PC-3 (cell line): ENCODE measurements at places on chromosomes 7 and 10.

DNA sequence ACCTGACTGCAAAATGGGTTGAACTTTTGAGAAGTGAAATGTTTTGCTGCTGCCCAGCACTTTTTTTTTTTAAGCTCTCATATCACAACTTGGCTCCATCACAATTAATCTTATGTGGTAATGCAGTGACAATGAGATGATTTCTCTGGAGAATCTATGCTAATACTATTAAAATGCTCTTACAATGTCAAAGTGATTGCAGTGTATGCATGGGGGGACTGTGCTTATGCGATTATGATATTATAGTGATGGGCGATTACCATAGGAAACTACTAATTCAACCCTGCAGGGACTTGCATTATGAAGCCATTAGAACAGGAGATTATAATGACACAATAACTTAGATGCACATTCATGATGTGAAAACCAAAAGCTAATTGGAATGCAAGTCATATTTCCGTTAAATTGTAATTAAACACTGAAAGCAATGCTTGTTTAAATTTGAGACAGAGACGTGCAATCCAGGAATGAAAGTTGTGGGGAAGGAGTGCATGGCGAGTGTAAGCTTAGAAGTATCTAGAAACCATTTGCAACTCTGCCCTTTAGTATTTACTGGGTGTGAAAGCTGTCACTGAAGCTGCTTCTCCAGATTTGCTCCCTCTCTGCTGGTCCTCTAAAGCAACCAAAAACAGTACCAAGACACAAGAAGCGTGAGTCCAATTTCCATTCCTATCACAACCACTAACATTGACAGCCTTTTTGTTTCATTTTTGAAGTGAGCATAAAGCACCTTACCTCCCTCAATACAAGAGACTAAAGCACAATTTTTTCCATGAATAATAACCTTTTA, 21.6 kb downstream of the PTER start:
- no peak for DNase-seq

DNA sequence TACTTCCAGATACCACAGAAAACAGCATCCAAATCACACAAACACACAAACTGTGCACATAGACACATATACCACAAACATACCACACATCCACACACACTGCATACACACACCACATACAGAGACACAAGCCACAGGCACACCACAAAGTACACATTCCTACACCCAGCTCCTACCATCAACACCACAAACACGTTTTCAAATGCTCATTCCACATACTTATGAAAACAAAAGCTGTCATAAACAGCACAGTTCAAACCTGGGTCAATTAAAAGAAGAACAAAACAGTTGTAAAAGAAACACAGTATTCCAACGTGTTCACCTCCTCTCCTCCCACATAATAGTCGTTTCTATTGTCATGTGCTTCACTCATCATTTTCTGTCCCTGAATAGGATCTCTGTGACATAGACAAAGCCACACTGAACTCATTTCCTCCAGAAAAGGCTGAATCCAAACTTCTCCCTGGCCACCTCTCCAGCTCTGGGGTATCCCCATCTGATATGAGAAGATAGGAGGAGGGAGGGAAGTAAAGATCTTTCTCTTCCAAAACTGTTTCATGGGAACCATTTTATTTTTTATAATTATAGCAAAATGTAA, 89.2 kb downstream of the CXCL12 start:
- no peak for DNase-seq

- no peak for DNase-seq
These were observed 1381.1 kb upstream of the LRRTM3 start for GRCh38 chr10:65544756-65545155.

DNA sequence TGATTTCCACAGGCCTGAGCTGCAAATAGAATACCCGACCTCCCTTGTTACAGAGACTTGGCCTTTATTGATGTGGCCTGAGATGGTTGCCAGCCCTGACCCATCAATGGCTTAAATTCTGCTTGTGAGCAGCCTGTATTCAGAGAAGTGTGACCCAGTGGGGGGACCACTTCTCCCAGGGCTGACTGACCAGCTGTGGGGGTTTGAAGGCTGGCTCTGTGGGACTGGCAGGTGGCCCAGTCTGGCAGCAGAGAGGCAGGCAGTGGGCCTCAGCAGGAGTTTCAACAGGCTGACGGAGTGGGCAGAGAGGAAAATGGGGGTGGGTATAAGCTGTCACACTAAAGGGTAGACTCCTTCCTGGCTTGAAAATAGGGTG, 12.2 kb upstream of the PPIF start:
- no peak for DNase-seq

GRCh38 chr7:95989301-95989700, 216.9 kb downstream of the DYNC1I1 start:
- no peak for DNase-seq

- no peak for DNase-seq
These were observed 54.7 kb downstream of the RBM20 start for GRCh38 chr10:110698782-110699201.

DNA sequence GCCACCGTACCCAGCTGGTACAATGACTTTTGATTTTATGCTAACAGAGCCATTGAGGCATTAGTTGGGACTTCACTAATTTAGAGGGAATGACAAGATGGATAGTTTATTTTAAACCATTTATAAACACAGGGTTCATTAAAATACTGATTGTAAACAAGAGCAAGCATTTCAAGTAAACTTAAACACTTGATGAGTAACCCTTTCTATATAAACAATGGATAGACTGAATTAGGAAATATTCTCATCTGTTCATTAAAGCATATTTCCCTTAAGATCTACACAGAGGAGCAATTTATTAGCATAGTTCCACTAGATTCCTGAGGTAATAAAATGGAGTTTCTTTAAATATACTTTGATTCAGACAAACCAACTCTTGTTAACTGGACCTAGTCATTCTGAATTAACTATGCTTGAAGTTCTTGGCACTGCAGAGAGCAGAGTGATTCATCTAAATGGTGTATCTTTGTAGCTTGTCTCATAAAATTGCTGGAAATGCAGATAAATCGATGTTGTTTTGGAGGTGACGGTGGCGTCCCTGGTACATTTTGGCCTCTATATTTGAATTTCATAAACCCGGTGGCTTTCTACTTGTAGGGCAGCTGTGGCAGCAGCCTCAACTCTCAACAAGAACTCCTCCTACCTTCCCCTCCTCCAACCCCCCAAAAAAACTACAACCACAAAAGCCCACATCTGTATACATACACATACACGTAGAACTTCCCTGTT, 15.4 kb upstream of the VDAC2 start:
- peak; percentile 98 for DNase-seq

- peak; percentile 60 for DNase-seq
These were observed 62.1 kb downstream of the SDHAF3 start for GRCh38 chr7:97179454-97180104.

GRCh38 chr10:106500041-106500924, 664.2 kb downstream of the SORCS1 start:
- DNase-seq = peak; percentile 76

DNA sequence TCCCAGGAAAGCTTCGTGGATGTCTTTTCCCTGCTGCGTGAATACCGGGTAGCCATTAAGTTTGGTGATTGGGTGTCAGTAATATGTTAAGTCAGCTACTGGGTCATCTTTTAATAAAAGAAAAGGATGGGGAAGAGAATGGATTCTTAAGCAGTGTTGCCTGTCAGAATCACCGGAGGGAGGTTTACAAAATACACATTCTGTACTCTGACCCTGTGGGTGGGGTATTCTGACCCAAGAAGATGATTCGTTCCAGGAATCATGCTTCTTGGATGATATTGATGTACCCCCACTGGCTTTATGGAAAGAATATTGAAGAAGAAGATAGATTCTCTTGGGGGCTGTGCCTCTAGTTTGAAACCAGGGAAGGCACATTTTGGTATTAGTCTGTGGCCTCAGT, 18.3 kb downstream of the SGPL1 start:
- no peak for DNase-seq

GRCh38 chr7:30249316-30249715, 35.1 kb upstream of the ZNRF2 start:
- no peak for DNase-seq

- peak; percentile 55 for DNase-seq
These were observed 66.2 kb upstream of the CCNY start for GRCh38 chr10:35270100-35270499.

- peak; percentile 87 for DNase-seq
These were observed 119.5 kb downstream of the CPED1 start for GRCh38 chr7:121107923-121108498.

GRCh38 chr7:43085992-43086391, 26.5 kb upstream of the HECW1 start:
- DNase-seq = no peak

DNA sequence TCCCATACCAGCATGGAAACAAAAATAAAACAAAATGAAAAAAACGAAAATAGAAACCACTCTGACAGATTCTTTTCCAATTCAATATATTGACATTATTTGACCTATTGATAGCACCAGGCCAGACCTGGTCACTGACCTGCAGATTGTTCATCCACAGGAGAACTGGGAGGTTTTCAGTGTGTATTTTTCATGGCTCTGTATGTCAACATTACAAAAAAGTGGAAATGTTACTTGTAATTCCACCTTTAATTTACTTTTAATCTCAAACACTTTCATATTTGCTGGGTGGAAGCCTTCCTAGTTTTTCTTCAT, 2.9 kb downstream of the HKDC1 start:
- DNase-seq = no peak

GRCh38 chr7:45130910-45131309, 19.4 kb upstream of the TBRG4 start:
- DNase-seq = no peak

- DNase-seq = peak; percentile 99
These were observed 29.5 kb upstream of the CCNY start for GRCh38 chr10:35306852-35307251.

DNA sequence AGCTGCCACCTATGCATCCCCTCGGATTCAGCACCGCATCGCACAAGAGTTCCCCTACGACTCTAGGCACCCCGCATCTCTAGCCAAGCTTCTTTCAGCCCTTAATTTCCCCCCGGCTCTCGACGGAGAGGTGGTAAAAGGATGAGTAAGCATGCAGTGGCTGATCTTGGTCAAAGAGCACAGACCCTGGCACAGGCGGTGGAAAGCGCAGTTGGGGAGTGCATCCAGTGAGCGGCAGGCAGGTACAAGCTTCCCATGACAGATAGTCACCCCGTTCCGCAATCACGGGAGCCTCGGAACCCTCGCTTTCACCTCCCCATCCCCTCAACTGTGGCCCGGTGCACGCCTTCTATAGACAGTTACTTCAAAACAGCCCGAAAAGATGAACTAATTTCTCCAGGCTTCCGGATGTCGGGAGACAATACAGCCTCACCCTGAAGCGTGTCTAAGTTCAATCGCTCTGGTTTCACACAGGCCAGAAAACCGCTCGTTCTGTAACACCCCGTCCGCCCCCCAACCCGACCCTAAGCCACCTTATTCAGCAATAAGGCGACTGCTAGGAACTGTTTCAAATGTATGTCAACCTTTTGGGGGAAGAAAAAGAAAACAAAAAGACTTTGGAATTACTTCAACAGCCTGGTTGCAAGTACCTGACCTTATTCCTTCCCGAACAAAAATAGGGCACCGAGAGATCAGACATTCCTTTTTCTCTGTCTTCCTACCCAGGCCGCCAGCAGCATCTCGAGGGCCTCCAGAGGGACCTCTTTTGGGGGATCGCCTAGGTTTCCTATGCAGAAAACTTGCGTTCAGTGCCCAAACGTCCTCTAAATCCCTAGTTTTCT, 1.4 kb downstream of the RHEB start:
- DNase-seq = peak; percentile 65

DNA sequence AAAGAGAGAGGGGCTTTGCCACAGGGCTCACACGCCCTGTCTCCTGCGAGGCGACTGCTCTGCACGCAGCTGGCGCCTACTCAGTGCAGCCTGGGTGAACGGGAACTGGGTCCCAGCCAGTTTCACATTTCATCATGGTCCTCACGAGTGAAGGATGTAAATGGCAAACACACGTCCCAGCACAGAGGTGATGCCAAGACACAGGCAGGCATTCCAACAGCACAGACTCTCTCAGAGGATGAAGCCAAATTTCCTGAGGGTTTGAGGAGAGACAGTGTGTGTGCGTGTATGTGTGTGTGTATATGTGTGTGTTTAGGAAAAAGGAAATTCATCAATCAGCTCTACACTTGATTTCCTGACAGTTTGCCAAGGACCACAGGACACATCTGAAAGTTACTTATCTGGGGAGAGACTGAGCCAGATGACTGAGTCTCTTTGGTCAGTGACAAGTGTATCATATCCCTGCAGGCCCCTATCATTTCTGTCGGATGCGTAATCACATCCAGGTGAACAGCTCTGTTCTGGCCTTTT, 53.9 kb downstream of the CHST15 start:
- DNase-seq = no peak

DNA sequence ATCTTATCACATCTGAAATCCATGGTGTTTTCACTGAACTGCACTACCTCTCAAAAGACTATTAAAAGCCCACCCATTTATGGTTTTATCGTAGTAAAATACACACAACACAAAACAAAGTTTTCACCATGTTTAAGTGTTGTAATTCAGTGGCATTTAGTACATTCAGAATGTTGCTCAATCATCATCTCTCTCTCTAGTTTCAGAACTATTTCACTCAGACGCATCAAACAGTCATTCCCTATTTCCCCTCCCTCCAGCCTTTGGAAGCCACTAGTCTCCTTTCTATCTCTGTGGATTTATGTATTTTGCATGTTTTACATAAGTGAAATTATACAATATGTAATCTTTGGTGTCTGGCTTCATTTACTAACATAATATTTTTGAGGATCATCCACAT, 332.6 kb downstream of the TNS3 start:
- DNase-seq = no peak

GRCh38 chr7:135716677-135717238, 11.2 kb downstream of the SLC13A4 start:
- peak; percentile 85 for DNase-seq

DNA sequence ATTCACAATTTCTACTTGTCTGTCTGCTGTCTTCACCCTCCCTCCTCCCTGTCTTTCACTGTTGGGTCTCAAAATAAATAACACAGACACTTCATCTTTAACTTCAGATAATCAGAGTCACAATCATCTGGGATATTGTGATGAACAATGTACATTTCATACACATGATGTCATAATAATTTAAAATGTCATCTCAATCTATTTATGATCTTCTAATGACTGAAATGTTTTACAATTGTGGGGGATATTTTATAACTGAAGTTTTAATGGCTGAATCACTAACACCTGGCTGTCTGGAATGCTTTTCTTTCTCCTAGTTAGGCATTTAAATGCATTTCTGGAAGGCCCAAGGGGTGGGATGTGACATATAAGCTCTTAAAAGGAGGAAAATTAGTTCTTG, 859.8 kb downstream of the LRMDA start:
- no peak for DNase-seq

GRCh38 chr10:71396711-71397295, at the start of gene CDH23:
CDH23 (plus strand) TSS chr10:71396920; CDS start chr10:71439832, 42,912 bp downstream.
- no peak for DNase-seq

DNA sequence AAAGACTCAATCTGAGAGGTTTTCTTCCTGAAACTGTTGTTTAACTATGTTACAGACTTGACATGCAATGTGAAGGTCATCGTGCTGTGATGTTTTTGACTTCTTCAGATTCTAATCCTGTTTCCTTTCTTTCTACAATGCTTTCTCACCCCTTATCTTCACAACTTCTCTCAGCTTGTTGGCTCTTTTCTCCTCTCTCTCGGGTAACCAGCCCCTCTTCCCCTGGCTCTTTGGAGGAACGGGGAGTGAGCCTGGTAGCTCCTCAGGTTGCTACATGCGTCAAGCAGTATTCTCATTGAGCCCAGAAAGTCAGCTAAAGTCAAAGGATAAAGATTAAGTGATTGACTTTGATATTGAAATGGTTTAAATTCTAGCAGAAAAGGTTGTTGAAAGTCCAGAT, 40.1 kb downstream of the SEC23IP start:
- DNase-seq = no peak

- DNase-seq = peak; percentile 80
These were observed 74.6 kb downstream of the VCL start for GRCh38 chr10:74072503-74072902.

GRCh38 chr7:87435546-87435945, 39.9 kb downstream of the ABCB4 start:
- peak; percentile 55 for DNase-seq
